ENCODE measurements at places on chromosomes 7 and 10.

GRCh38 chr7:55209366-55209765 lies 155.8 kb upstream of the LANCL2 start:
- no peak for DNase-seq

DNA sequence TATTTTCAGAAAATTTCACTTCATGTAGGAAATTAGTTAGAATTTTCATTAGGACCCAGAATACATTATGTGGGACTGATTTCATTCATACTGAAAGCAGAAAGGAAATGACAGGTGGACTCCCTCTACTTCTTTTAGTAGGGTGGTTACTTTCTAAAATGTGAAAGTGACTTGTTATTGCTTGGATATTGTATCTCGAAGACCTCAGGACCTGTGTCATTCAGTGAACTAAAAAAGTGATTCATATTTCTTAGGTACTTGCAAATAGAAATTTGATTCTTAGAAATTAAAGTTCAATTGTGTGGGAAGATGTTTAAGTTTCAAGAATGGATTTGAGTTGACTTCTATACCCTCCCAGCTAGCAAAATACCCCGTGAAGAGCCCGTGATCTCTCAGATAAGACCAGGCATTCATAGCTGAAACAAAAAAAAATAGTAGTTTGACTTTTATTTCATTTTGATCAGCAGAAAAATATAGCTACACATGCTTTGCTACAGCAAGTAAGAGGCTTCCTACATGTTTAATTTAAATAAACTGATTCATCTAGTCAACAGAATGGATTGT lies 1037.1 kb downstream of the GATA3 start:
- DNase-seq = no peak

DNA sequence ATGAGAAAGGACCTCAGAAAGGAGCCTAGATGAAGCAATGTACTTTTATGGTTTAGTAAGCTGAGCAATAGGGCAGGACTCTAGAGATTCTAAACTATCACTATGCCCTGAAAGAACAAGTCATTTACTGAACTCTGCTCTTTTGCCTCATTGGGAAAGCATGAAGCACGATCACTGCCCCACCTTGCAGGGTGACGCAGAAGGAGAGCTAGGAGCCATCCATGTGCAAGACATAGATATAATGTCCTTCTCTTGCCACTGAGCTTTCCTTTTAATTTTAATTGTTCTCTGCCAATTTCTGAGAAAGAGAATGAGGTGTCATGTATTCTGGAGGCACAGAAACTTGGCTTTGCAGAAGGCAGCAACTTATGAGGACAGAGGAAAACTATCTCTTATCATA lies 108.3 kb downstream of the SORCS1 start:
- no peak for DNase-seq

- no peak for DNase-seq
Measured at GRCh38 chr10:65559369-65559768, 1366.5 kb upstream of the LRRTM3 start.

GRCh38 chr7:113370910-113371309 lies 252.6 kb upstream of the SMIM30 start:
- DNase-seq = no peak

- no peak for DNase-seq
Measured at GRCh38 chr7:50662041-50662694, 97.0 kb upstream of the DDC start.

DNA sequence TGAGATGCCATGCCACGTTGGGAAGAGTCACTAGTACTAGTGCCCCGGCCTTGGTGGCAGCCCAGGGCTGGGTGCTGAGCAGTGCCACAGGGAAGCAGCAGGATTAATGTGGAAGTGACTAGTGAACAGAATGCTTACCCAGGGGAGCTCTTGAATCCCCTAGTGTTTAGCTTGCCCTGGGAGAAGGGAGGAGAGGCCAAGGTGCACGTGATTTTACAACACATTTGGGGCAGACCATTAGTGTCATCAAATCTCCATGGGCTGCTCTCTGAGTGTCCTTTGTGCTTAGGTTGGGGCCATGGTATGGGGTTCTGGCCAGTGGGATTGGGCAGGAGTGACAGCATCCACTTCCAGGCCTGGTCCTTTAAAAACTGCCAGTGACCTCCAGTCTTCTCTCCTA lies 37.5 kb downstream of the ARHGAP22 start:
- DNase-seq = no peak

- no peak for DNase-seq
Measured at GRCh38 chr10:108560488-108560887, 1362.8 kb downstream of the XPNPEP1 start.

- no peak for DNase-seq
Measured at GRCh38 chr10:75718991-75719390, 287.6 kb downstream of the LRMDA start.

- DNase-seq = peak; percentile 62
Measured at GRCh38 chr10:87093632-87094372, 841 bp downstream of the GLUD1 start.

DNA sequence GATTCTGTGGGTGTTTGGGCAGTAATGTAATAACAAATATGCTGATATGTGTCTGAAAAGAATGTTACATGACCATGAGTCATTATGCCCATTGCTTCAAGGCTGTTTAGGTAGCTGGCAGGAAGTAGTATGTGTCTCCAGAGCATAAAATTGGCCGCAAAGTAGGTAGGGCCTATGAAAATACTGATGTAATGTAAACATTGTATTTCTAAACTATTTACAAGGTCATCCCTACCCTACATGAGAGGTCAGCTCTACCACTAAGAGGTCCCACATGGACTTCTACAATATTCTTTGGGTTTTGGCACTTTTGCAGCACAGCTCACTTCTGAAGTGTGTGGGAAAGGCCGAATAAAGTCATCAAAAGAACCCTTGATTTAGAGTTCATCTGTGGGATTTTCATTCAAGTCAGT lies 301.9 kb downstream of the AHR start:
- no peak for DNase-seq

GRCh38 chr10:123552760-123553554 lies 113.2 kb upstream of the GPR26 start:
- DNase-seq = no peak

DNA sequence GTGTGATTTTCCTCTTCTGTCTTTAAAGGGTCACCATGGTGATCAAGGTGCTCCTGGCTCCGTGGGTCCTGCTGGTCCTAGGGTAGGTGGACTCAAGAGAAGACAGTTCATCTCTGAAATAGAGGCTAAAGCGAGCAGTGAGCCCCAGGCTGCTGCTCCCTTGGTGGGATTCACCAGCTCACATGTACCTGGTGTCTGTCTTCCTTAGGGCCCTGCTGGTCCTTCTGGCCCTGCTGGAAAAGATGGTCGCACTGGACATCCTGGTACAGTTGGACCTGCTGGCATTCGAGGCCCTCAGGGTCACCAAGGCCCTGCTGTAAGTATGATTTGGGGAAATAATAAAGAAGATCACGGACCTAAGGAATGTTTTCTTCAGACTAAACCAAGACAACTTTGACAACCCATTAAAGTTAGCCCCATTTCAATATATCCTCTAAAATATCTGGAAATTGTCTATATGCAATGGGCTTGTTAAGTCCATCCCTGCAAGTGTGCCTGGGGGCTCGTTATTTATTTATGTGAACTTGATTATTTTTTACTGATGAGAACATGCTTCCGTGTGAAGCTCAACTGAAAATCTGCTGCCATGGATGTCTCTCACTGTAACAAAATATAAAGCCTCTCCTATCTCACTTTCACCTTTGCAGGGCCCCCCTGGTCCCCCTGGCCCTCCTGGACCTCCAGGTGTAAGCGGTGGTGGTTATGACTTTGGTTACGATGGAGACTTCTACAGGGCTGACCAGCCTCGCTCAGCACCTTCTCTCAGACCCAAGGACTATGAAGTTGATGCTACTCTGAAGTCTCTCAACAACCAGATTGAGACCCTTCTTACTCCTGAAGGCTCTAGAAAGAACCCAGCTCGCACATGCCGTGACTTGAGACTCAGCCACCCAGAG lies 32.5 kb downstream of the COL1A2 start:
- no peak for DNase-seq

DNA sequence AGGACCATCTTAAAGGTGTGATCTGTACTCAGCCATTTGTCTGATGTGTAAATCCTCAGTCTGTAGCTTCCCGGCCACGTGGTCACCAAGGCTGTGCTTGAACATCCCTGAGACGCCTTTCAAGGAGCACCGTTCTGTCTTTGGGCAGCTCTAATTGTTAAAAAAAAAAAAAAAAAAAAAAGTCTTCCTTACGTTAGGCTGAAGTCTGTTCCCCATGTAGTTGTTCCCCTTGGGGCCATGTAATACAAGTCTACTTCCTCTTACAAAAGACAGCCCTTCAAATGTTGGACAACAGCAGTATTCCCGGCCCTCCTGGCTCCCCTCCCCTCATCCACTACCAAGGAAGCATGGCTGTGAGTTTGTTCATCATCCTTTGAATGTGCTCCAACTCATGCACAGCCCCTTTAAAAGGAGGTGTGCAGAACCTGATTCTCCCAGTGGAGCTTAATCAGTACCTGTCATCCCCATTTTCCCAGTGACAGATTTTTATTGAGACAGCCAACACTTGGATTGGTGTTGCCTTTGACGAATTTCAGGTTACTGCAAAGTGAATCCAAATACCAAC lies 392.2 kb upstream of the GALNT17 start:
- no peak for DNase-seq

GRCh38 chr10:28355376-28355775 lies 52.5 kb upstream of the MPP7 start:
- DNase-seq = no peak

Data from stimulated activated CD4-positive, alpha-beta T cell treated with anti-CD3 and anti-CD28 coated beads, Interleukin-1b, Interleukin-23, amount 100 ng/mL, for 4 hours (primary cell).